ENCODE measurements at places on chromosomes 13 and 19.

GRCh38 chr13:29597706-29598105 is 2.2 kb upstream of the SLC7A1 start:
- DNase-seq = no peak

DNA sequence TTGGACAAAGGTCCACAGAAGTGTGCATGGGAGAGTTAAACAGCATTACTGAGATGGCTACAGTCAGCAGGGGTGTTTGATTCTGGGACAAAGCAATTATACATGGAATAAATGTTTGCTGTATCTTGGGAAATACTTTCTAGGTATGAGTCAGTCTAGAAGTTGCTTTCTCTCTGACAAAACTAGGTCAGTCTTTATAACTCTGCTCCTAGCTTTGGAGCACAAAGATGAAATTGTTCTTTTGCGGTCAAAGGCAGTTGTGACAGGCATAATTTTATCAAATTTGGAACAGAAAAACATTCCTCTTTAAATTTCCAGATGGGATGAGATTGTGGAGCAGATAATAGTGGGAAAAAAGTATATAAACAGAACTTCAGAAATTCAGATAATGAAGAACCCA is 1045.4 kb upstream of the MIR17HG start:
- no peak for DNase-seq

DNA sequence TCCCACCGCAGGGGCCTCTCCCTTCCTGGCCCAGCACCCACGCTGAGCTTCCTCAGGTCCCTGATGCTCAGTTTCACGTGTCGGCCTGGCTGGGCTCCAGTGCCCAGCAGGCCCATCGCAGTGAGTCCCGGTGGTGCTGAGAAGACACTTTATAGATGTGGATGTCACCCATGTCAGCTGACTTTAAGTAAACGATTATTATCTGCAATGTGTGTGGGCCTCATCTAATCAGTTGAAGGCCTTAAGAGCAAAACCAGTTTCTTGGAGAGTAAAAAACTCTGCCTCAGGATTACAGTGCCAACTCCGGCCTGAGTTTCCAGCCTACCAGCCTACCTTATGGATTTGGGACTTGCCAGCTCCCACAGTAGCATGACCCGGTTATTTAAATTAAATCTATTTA is 17.3 kb upstream of the SMIM17 start:
- no peak for DNase-seq

GRCh38 chr13:51524312-51524711 is 60.0 kb upstream of the WDFY2 start:
- no peak for DNase-seq

DNA sequence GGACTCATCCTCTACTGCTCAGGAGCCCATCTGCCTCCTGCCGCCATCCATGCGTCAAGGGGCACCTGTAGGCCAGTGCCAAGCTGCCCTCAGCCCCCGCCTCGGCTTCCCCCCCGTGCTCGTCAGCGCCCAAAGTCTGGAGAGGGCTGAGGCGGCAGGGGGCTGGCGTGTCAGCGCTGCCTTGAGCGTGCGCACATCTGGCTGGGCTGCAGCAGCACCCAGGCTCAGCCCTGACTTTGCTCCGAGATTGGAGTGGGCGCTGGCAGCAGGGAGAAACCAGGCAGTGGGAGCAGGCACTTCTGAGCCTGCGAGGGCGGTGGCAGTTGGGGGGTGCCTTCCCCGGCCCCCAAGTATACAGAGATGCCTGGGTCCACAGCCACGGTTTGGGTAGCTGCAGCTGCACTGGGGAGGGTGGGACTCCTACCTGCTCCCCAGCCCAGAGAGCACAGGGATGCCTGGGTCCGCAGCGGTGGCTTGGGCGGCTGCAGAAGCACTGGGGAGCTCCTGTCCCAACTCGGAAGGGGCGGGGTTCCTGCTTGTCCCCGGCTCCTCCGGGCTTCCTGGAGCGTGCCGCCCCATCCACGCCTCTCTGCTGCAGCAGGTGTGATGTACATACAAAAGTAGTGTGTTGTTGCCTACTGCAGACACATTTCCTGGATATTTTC is 44.8 kb upstream of the LPAR6 start:
- no peak for DNase-seq

- DNase-seq = no peak
Observed at GRCh38 chr19:39438270-39438934, 2.7 kb upstream of the RPS16 start.

GRCh38 chr13:96999091-96999490 is 4.8 kb upstream of the OXGR1 start:
- no peak for DNase-seq

DNA sequence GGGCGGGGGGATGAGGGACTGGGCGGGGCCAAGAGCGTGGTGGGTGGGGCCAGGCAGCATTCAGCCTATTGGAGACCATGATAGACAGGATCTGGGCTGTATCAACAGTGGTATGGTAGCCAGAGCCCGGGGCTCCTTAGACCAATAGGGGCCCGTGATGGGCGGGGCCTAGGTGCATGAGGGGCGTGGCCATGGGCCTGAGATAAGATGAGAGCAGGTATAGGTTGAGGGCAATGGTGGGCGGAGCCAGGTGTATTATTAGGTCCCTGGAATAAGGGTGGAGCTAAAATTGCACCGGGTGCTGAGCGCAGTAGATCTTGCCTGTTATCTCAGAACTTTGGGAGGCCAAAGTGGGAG is 5.3 kb downstream of the ABCA7 start:
- peak; percentile 67 for DNase-seq

DNA sequence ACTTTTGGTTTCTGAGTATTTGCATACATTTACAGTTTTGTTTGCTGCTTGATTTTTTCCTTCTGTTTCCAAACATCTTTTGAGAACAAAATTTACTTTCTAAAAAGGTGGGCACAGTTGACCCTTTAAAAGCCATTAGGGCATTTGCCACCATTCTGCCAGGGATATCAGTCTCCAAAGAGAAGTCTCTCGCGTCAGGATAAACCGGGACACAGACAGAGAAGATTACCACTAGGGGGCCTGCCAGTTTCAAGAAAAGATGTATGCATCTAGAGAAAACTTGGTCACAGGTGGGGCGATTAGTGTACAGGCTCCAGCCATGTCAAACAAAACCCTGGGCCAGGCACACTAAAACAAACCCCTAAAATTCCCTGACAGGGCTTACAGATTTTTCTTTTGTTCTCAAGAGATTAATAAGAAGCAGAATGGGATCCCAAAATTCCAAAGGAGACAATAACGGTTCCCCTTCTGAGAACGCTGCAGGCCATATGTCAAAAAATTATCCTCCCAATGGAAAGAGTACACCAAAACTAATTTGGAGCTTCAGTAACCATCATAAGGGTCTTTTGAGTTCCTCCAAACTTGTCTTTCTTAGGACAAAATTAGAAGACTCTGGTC is 10.7 kb upstream of the PABPC3 start:
- DNase-seq = no peak

DNA sequence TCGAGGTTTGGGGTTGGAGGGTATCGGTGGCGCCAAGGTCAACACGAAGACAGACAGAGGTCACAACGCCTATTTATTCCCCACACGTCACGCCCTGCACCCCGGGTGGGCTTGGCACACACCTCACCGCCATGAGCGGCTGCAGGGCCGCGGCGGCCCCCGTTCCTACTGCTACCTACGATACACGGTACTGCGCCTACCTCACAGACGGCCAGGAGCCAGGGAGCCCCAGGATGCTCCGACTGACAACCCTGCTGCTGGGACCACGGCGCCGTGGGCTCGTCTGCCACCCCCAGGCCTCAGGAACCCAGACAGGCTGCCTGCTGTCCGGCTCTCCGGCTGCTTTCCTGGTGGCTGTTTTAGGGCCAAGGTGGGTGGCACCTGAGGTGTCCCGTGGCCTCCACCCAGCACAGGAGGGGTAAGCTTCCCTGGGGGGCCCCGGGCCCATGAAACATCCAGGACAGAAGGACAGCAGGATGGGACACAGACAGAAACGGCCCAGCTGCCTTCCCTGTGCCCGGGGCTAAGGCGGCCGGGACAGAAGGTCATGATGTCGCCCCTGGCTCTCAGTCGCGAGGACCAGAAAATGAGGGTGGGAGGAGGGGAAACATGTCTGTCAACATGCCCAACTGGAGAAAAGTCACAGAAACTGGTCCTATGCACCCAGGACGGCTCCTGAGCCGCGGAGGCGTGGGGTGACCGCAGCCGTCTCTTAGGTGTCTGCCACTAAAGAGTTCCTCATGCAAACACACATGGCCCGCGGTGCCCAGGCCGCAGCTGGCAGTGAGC is 15.0 kb upstream of the SLC39A3 start:
- no peak for DNase-seq

DNA sequence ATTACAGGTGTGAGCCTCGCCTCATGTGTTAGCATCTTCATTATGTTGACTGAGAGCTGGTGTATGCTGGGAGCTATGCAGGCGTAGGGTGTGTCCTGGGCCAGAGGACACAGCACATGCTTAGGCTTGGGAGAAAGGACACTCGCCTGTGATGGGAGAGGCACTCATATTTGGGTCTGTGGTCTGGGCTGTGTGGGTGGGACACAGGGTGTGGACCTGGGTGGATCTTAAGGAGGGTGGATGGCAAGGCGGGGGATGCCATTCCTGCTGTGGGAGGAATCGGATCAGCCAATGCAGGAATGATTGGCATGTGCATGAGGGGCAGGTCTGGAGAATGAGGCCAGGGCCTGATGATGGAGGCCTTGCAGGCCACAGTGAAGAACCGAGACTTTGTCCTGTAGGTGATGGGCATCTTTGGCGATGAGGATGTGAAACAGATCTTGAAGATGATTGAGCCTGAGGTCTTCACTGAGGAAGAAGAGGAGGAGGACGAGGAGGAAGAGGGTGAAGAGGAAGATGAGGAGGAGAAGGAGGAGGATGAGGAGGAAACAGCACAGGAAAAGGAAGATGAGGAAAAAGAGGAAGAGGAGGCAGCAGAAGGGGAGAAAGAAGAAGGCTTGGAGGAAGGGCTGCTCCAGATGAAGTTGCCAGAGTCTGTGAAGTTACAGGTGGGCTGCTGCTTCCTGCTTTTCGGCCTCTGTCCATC is 55.4 kb downstream of the RYR1 start:
- DNase-seq = no peak

GRCh38 chr13:22198001-22198400 is 527.1 kb downstream of the FGF9 start:
- no peak for DNase-seq

GRCh38 chr13:47859165-47859564 is 141.9 kb downstream of the SUCLA2 start:
- no peak for DNase-seq

DNA sequence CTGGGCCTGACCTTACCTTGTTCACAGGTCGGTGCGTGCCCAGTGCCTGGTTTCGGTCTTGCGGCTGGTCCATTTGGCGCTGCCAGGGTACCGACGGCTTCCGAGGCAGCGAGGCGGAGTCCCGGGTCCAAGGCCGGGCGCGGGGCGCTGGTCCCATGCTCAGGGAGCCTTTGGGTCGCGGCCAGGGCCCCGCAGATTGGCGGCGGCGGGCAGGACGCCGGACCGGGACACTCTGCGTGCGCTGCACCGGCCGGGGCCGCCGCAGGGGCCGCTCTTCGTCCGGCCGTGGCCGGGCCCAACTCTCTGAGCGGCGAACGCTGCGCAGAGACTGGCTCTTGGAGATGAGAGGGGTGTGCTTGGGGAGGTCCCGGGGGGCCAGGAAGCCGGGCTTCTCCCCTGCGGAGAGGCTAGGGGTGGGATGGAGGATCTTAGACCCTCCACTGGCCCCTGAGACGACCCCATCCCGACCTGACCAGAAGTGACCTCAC is 3.4 kb upstream of the WIZ start:
- DNase-seq = no peak

DNA sequence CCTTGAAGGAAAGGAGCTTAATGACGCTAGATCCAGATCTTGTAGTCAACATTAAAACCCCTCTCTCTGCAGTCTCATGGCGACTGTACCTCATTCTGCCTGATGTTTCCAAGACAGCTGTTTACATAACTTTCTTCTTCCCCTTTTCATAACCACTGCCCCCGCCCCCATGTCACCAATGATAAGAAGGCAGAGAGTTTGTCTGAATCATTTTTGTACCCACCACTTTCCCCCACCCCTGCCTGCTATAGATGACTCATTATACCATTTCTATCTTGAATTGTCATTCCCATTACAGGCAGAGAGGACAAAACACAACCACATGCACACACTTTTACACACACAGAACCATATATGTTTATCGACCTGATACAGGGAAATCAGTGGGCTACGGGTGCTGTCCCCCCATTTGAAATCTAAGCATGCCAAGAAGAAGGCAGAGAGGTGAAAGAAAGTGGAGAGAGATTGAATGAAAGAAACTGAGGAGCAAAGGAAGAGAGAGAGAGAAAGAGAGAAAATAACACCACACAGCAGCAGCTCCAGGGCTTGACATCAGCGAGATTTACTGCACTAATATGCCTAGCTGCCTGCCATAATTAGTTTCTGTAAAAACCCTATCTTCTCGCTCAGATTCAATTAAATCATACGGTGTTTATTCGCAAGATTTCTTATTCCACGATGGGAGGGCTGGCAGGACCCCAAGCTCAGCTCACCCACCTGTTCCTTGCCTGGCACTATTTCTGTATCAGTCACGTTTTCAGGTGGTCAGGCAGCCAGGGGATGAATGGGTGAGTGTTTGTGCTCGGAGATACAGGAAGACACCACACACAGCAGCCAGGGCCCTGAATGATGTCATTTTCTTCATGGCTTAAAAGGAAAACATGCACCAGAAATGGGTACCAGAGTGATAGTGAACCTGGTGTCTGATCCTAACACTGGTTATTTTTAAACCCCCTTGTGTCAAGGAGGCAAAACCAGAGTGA is 114.3 kb upstream of the SERP2 start:
- DNase-seq = peak; percentile 55

- DNase-seq = no peak
Observed at GRCh38 chr19:46384396-46384795, 29.0 kb downstream of the CCDC8 start.

DNA sequence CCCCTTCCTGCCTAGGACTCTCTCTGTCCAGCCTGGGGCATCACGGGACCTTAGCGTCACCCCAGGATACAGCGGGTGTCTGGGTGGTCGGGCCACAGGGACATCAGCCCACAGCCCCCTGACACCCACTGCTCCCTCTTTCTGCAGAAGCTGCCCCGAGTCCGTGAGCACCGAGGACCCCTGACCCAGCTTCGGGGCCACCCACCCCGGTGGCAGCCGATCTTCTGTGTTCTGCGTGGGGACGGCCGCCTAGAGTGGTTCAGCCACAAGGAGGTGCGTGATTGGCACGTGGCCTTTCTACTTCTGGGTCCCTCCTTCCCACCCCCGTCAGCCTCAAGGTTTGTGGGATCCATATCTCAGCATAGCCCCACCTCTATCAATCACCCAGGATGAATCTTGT is 20.7 kb downstream of the PGLS start:
- no peak for DNase-seq

- DNase-seq = no peak
Observed at GRCh38 chr19:5637971-5638370, 15.1 kb downstream of the SAFB start.

- no peak for DNase-seq
Observed at GRCh38 chr19:49339301-49340068, 4.3 kb downstream of the CD37 start.

All from CD4-positive, alpha-beta memory T cell (primary cell).